ENCODE measurements at places on chromosomes 1 and 21.

DNA sequence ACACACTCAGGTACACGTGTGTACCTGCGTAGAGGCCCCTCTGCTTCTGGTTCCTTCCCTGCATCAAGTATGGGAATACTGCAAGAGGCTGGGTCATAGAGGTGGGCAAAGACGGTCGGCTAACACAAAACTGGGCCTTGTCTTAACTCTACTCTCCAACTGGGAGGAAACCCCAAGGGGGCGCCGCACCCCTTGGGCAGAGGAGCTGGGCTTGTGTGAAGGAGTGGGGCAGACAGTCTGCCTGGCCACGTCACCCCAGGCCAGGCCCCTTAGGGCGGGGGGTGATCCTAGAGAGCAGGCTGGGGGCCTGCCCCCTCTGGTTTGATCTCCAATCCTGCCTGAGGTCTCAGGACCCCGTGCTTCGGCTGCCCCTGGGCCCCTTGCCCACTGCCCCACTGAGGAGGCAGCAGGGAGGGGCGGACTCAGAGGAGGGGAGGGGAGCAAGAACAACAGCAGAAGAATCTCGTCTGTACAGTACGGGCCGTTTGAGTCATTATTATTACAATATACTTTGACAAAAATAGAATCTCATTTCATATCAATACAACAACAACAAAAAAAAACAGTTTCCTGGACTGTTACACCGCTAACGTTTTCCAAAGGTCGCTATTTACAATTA is 34.7 kb downstream of the MEF2D start:
- no peak for DNase-seq

- no peak for DNase-seq
These were observed 7.6 kb downstream of the ATP1A1 start for GRCh38 chr1:116380499-116381242.

GRCh38 chr1:111275079-111275478 is 15.6 kb upstream of the CHIA start:
- peak; percentile 18 for DNase-seq

GRCh38 chr1:23791516-23792047 is 637 bp downstream of the LYPLA2 start:
- DNase-seq: peak; percentile 73

DNA sequence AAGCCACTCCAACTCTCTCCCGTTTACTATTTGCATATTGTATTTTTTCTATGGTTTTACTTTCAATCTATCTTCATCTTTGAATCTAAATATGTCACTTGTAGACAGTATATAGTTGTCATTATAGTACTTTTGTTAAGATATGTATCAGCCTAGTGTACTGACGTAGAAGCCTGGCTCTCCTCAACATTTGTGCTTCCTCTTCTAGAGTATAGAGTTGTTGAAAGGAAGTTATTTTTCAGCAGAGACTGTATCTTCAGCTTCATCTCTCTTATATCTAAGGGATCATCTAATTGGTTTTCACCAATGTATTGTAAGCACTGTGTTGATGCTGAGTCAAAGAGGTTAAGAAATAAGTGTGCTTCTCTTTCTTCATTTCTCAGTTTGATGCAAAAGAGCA is 192.8 kb downstream of the LMO4 start:
- no peak for DNase-seq

DNA sequence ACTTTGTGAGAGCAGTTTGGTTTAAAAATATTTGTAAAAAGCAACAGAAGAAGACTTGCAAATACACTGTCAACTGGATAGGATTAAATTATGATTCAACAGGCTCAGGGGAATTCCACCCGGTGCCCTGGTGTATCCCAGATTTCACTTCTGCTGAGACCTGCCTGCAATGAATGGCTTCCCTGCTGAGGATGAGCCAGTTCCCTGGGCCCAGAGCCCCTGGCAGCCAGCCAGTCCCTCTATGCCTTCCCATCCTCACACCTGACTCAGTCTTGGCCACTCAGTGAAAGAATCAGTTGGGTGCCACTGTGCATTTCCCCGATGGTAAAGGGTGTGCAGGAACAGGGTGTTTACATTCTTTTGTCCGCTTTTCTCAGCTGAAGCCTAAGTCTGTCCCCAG is 64.4 kb downstream of the KCTD3 start:
- no peak for DNase-seq

- no peak for DNase-seq
These were observed 73.8 kb downstream of the HSF2BP start for GRCh38 chr21:43585514-43585913.

GRCh38 chr1:87959236-87959635 is 630.6 kb downstream of the LMO4 start:
- no peak for DNase-seq

DNA sequence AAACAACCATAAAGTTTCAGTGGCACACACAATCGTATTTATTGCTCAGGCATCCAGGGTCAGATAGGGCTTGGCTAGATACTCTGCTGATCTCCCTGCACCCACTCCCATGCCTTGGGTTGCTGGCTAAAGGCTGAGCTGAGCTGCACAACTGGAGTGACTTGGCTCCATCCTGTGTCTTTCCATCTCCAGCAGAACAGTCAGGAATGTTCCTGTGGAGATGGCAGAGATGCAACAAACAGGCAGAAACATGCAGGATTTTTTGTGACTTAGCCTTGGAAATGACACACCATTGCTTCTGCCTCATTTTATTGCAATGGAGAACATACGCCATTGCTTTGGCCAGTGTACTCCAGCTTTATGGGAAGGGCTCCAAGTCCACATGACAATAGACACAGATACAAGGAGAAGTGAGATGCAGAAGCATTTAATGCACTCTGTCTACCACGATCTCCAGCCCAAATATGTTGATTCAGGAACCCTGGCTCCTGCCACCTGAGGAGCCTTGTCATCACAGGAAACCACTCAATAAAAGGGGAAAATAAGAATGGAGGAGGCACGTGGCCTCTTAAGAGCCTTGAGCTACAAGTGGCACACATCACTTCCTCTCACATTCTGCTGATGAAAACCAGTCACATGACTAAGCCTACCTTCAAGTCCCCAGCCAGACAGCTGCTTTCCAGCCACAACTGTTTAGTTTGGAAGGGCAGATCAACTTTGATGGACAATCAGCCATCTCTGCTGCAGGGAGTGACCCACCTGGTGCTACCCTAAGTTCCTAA is 10.1 kb upstream of the GUCA2B start:
- DNase-seq: no peak

GRCh38 chr1:1968767-1969504 is 34.6 kb downstream of the CFAP74 start:
- no peak for DNase-seq

GRCh38 chr1:104018922-104019674 is 269.4 kb downstream of the AMY1C start:
- DNase-seq: no peak

DNA sequence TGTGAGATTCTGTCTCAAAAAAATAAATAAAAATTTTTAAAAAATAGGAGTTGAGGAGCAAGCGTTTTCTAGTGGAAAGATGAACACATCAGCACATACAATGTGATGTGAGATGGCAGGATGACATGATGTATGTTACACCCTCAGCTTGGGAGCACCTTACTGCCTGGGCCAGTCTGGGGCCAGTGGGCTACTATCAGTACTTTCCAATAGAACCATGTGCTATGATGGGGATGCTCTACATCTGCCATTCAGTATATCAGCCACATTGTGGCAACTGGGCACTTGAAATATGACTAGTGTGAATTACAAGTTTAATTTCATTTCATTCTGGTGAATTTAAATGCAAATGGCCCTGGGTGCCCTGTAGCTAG is 156.0 kb downstream of the PGBD5 start:
- no peak for DNase-seq

- no peak for DNase-seq
These were observed 85.7 kb upstream of the COL11A1 start for GRCh38 chr1:103194060-103194459.

GRCh38 chr1:225845571-225846259 is 35.8 kb downstream of the EPHX1 start:
- peak; percentile 57 for DNase-seq

DNA sequence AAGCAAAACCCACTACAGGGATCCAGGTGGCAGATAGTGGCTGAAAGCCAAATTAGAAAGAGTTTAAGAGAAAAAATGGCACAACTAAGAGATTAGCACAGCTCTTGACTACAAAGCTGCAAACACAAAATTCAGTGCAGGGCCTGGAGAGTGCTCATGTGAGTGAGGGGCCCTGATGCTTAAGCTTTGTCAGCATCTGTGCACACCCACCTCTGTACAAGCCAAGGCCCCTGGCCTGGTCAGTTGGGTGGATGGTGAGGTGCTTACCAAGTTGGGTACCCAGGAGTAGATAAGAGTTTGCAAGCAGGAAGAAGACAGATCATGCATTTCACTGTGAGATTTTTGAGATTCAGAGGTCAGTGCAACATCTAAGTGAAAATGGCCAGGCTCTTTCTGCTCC is 62.7 kb upstream of the ATP1B1 start:
- DNase-seq: no peak

DNA sequence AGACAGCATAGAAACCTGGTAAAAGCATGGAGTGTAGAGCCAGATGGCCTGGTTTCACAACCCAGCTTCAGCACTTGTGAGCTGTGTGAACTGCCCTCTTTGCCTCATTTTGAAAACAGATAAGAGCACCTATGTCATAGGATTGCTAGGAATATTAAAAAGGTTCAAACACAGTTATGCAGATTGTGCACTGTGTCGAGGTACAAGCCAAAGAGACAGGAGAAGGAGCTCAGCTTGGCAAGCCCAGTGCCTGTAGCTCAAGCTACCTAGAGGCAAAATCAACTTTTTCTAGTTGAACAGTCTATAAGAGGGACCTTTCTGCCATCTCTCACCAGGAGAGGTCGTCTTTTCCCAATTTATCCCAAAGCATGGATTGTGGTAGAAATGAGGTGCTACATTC is 5.0 kb downstream of the CHODL start:
- DNase-seq: no peak

GRCh38 chr21:30981403-30981802 is 56.9 kb downstream of the KRTAP19-8 start:
- no peak for DNase-seq

DNA sequence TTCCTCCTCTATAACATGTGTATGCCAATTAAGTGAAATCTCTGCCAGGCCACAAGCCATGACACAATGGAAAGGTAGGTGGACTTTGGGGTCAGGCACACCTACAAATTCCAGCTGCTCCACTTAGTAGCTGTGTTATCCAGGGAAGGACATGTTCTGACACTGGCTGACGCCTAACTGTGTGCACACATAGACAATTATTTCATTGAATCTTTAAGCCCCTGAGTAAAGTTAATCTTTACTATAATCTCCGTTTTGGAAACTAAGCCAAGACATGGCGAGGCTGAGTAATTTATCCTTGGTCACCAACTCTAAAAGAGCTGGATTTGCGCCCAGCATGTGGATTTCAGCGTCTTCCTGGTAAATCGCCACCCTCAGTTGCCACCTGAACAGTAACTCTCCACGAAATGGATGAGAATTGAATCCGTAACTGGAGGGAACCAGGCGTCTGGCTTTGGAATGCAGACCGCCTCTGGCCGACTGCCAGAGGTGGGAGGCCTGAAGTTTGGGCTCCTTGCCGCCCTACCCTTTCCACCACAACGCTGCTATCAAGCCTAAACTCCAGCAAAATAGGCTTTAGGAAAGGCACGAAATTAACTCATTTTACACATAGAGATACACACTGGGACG is 888 bp upstream of the SNRPE start:
- DNase-seq: no peak

- DNase-seq: no peak
These were observed 216.3 kb upstream of the CAMK1G start for GRCh38 chr1:209367061-209367772.

GRCh38 chr1:181100015-181100905 is 11.8 kb downstream of the IER5 start:
- DNase-seq: no peak

DNA sequence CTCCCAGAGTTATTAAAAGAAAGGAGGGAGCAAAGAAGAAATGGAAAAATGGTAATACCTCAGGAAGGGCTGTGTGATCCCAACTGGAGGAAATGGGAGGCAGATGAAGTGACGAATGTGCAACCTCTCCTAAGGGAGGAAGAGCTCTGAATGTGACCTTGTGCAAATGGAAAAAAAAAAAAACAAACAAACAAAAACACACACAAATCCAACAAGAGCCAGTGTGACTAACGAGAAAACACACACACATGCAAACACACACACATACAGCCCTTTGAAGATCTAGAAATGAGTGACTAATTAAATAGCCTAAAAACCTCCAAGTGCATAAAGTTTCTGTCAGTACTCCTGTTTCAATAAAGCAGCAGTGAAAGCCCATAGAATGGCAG is 49.0 kb downstream of the CCN1 start:
- DNase-seq: no peak

DNA sequence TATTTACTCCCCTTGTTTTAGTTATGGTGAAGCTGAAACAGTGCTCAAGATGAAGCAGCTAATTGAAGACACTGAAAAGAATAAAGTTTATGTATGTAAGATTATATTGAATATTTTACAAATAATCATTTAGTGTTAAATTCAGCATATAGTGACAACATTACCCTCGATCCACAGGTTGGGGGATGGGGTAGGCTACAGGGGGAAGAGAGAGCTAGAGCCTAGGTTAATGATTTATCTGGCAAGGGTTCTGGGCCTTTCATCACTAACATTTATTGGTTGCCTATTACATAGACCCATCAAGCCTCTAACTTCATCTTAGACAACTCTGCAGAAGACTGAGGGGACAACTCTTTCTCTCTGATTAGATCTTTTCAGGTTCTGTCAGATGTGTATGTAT is 21.3 kb downstream of the ZCCHC17 start:
- no peak for DNase-seq

DNA sequence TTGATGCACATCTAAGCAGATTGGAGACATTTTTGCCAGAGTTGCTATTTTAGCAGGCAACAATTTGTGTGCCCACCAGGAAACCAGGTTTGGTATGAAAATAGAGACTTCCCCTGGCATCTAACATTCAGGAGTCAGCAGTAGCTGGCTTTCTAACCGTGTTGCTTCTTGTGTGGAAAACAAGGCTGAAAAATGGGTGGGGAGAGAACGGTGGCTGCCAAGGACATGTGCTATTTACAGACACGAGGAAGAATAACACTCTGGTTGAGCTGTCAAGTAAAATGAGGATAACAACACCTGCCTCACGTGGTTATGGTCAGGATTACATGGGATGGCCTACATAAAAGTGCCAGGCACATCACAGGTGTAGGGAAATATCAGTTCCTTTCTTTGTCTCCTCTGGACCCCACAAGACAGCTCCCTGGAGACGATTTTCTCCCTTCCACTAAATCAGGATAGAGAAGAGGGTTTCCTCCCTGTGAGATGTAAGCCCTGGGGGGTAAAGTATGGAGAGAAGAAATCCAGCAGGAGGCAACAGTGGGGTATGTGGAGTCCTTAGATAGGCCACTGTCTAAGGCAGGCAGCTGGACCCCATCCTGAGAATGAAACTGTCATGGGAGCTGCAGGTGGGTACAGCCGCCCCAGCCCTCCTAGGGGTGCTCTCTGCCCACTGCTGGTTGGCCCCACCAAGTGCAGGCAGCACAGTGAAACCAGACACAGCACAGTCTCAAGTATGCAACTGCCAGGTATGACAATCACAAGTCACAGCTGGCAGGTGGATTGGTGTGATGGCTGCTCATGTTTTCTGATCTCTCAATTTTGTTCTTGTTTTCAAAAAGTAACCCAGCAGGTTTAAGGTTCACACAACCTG is 80.3 kb downstream of the TENT5C start:
- no peak for DNase-seq
